ENCODE measurements at places on chromosomes 7 and 10.

DNA sequence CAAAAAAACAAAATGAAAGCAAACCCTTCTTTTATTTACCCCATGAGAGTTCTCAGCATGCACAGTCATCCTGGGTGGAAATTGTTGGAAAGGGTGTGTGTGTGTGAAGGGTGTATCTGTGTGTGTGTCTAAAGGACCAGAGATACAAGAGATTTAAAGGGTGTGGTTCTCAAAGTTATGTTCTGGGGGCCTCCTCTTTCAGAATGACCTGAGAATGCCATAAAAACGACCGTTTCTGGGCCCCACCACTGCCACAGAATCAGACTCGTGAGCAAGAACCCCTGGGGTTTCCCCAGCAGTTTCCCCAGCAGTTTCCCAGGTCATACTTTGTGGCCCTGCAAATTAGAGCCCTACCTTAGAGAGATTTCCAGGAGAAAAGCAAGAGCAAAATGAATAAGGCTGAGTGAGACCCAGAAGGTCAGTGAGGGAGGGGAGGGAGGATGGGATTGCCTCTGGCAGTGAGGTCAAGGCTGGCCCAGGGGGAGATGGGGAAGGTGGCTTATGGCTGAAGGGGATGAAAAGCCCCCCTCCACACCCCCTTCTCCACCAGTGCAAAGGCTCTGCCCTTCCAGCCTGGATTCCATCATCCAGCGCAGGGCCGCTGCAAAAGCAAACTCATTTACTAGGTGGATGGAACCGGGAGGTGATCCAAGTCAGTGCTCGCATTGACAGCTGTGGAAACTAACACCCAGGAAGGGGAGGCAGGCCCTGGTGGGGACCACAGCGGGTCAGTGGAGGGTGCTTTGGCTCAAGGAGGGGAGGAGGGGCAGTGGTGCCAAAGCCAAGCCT, 10.2 kb downstream of the PYROXD2 start:
- DNase-seq, result no peak

GRCh38 chr7:1968397-1969111, 264.2 kb downstream of the MAD1L1 start:
- no peak for DNase-seq

GRCh38 chr10:17454161-17455014, at the start of gene ST8SIA6:
ST8SIA6 (minus strand) TSS chr10:17454595; CDS start chr10:17454255, 340 bp downstream.
- no peak for DNase-seq

GRCh38 chr7:153297141-153297540, 537.6 kb downstream of the ACTR3B start:
- DNase-seq, result no peak
